ENCODE measurements at places on chromosomes 11 and 22. TPM values are rescaled to one million over a fixed set of nuclear protein-coding genes. Genes with fewer than 3 reads are reported as not detected.

- no peaks in the 10 kb centered on the region for H3K4me1 ChIP-seq
- no peak overlapping the region for H3K4me3 ChIP-seq
- H3K27ac ChIP-seq: no peak overlapping the region
These were observed 36.9 kb downstream of the LINC01488 start for GRCh38 chr11:69518081-69518950.

GRCh38 chr22:32501836-32502752 is 27.5 kb downstream of the FBXO7 start:
- no peak overlapping the region for H3K4me3 ChIP-seq
- H3K36me3 ChIP-seq: peaks cover 3% of the 10 kb centered on the region
- H3K4me1 ChIP-seq: no peaks in the 10 kb centered on the region
- no peak overlapping the region for H3K27ac ChIP-seq
- H3K27me3 ChIP-seq: no peaks in the 10 kb centered on the region

GRCh38 chr11:31981457-31981856 is 109.4 kb upstream of the RCN1 start:
- no peak for DNase-seq
- no peak overlapping the region for H3K4me3 ChIP-seq
- H3K36me3 ChIP-seq: no peaks in the 10 kb centered on the region

DNA sequence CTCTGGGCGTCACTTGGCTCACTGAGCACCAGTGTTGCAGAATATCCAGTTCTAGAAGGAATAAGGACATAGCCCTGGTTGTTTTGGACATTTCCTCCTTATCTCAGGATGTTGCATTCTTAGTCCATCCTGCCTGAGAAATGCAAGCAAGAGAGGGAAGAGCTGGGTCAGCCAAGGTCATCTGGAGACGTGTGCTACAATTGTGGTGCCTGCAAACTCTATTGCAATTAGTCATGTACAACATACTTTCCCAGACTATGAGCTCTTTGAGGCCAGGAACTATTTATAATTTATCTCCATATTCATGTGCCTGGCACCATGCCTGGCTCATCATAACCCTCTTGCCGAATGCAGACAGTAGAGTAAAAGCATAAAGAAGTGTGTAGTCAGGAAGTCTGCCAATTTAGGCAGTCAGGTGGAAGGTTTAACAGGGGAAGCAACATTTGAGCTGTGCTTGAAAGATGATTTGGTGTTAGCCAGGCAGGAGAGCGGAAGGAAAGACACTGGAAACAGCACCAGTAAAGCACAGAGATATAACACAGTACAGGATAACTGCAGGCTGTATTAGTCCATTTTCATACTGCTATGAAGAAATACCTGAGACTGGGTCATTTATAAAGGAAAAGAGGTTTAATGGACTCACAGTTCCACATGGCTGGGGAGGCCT is 129.4 kb upstream of the PAX6 start:
- no peak for DNase-seq
- no peak overlapping the region for H3K4me3 ChIP-seq
- H3K4me1 ChIP-seq: no peaks in the 10 kb centered on the region
- H3K27me3 ChIP-seq: peaks cover 2% of the 10 kb centered on the region

DNA sequence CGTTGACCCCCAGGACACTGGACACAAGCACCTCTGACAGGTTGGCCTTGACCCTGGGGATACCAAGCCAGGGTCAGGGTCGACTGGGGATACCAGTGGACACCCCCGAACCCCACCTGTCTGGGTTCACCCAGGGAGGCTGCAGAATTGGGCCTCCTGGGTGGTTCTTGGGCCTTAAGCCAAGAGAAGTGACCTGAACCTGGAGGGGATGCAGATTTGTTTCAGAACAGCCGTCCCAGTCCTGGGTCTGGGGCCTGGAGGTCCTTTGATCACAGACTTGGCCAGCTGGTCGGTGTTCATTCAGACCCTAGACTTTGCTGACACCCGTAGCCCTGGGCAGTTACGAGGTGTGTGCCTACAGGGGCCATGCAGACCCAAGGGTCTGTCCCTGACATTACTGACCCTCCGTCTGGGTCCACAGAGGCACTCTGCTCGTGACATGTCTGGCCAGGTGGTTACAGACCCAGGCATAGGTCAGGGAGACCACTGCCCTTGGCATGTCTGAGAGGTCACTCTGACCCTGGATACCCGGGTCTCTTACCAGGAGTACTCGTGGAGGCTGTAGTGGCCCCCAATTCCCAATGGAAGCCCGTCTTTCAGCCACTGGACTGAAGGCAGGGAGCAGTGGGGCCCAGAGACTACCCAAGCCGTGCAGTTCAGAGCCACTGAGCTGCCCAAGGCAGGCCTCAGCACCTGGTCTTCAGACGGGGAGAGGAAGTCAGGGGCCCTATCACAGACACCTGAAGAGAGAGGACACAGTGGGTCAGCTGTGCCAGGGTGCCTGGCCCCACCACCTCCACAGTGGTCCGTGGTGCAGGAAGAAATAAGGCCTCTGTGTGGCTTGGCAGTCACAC is 6.4 kb downstream of the SIGIRR start:
- no peak for DNase-seq
- no peaks in the 10 kb centered on the region for H3K36me3 ChIP-seq
- no peak overlapping the region for H3K27ac ChIP-seq
- no peak overlapping the region for H3K4me3 ChIP-seq

- no peaks in the 10 kb centered on the region for H3K4me1 ChIP-seq
- no peak overlapping the region for H3K4me3 ChIP-seq
- H3K36me3 ChIP-seq: no peaks in the 10 kb centered on the region
- H3K27ac ChIP-seq: no peak overlapping the region
- H3K27me3 ChIP-seq: no peaks in the 10 kb centered on the region
- DNase-seq: no peak
These were observed 863.8 kb downstream of the KCNA4 start for GRCh38 chr11:29153078-29153477.

- peaks cover 19% of the 10 kb centered on the region for H3K36me3 ChIP-seq
- H3K27ac ChIP-seq: no peak overlapping the region
- no peaks in the 10 kb centered on the region for H3K27me3 ChIP-seq
- H3K4me1 ChIP-seq: peaks cover 26% of the 10 kb centered on the region
These were observed 4.1 kb downstream of the SERPINH1 start for GRCh38 chr11:75565916-75566762.

GRCh38 chr11:91717169-91717568 is 507.4 kb upstream of the FAT3 start:
- H3K4me3 ChIP-seq: no peak overlapping the region
- H3K27me3 ChIP-seq: no peaks in the 10 kb centered on the region
- H3K36me3 ChIP-seq: no peaks in the 10 kb centered on the region
- no peaks in the 10 kb centered on the region for H3K4me1 ChIP-seq
- no peak for DNase-seq
- H3K27ac ChIP-seq: no peak overlapping the region

DNA sequence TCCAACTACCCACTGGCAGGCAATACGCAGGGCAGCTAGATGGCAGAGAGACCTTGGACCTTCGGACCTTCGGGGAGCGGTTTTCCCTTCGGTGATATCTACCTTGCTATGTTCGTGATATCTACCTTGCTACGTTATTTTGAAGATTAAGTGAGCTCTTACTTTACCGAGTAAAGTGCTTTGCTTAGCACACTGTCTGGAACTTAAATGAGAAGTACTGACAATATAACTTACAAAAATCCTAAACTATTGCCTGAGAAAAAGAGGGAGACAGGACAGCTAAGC is 1.0 kb upstream of the PRDM10 start:
- DNase-seq: no peak
- H3K4me1 ChIP-seq: peaks cover 5% of the 10 kb centered on the region
- peak overlapping the region; percentile 99 for H3K27ac ChIP-seq
- H3K27me3 ChIP-seq: no peaks in the 10 kb centered on the region
- H3K4me3 ChIP-seq: peak overlapping the region; percentile 71
- H3K36me3 ChIP-seq: no peaks in the 10 kb centered on the region

GRCh38 chr11:70556884-70557741 is 158.8 kb downstream of the CTTN start:
- no peaks in the 10 kb centered on the region for H3K27me3 ChIP-seq
- H3K4me3 ChIP-seq: no peak overlapping the region
- no peak overlapping the region for H3K27ac ChIP-seq
- H3K4me1 ChIP-seq: no peaks in the 10 kb centered on the region
- no peak for DNase-seq

Gene ATP5MG
- total RNA-seq: 66.4 TPM

Gene MADD
- 53.6 TPM for total RNA-seq

Gene OR51G2
- total RNA-seq: not detected
